ENCODE measurements at places on chromosomes 5 and 9.

DNA sequence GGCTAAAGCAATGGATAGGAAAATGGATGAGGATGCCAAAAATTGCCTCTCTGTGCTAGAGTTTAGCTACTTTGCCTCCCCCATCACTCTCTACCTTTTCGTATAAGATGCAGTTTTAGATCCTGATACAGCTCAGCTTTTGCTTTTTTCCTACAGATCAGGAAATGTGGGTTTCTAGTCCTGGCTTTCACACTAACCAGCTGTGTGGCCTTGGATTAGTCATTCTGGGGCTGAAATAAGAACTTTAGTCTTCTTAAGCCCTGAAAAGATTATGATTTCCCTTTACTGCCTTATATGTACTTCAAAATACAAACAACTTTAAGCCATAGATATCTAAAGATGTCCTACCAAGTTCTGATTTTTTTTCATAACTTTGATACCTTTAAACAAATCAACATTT is 116.4 kb downstream of the BAAT start:
- no peak for DNase-seq

GRCh38 chr9:3969590-3970260 is 330.1 kb downstream of the GLIS3 start:
- no peak for DNase-seq

- DNase-seq: no peak
These were observed 257.1 kb downstream of the FBXL7 start for GRCh38 chr5:15757103-15757502.

- DNase-seq: no peak
These were observed 135.0 kb downstream of the MVB12B start for GRCh38 chr9:126461608-126462007.

GRCh38 chr5:150931368-150931965 is 26.7 kb upstream of the ZNF300 start:
- no peak for DNase-seq

DNA sequence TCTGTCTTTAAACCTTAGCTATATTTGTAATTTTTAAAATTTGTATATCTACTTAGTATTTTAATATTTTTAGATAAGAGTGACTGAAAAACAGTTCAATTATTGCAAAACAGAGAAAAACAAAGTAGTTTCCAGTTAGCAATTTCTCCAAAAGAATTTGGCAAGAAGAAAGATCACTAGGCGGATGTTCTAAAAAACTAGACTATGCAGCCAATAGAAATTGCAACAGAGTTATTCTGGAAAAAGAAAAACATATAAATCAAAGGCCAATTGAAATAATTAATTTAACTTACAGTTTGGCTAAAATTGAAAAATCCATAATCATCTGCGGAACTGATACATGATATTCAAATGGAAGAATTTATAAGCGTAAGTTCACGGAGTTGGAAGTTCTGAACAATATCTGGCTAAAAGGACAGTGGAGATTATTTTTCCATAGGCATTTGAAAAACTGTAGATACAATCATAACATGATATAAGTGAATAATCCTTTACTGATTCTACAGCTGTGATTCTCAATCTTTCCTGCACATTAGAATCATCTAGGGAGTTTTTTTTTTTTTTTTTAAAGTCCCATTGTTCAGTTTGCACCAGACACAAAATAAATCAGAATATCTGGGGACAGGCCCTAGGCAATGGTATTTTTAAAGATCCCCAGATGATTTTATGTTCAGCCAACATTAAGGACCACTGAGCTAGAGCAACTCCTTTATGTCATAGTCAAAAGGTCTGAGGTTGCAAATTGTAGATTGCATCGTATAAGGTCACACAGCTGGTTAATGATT is 605.1 kb upstream of the DAB2 start:
- no peak for DNase-seq

DNA sequence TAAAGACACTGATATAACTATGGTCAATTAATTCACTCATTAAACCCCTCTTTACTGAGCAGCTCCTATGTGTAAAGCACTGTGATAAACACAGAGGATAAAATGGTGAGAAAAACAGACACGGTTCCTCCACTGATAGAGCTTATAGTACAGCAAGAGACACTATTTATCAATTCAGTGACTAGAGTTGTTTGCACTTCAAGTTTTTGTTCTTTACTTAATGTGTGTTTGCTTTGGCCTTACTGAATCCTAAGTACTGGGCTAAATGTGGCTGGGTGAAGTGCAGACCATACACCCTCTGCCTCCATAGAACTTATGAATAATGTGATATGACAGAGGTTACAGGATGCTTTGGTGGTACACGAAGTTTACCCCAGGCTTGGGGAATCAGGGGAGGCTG is 80.1 kb upstream of the ITGA1 start:
- DNase-seq: no peak

DNA sequence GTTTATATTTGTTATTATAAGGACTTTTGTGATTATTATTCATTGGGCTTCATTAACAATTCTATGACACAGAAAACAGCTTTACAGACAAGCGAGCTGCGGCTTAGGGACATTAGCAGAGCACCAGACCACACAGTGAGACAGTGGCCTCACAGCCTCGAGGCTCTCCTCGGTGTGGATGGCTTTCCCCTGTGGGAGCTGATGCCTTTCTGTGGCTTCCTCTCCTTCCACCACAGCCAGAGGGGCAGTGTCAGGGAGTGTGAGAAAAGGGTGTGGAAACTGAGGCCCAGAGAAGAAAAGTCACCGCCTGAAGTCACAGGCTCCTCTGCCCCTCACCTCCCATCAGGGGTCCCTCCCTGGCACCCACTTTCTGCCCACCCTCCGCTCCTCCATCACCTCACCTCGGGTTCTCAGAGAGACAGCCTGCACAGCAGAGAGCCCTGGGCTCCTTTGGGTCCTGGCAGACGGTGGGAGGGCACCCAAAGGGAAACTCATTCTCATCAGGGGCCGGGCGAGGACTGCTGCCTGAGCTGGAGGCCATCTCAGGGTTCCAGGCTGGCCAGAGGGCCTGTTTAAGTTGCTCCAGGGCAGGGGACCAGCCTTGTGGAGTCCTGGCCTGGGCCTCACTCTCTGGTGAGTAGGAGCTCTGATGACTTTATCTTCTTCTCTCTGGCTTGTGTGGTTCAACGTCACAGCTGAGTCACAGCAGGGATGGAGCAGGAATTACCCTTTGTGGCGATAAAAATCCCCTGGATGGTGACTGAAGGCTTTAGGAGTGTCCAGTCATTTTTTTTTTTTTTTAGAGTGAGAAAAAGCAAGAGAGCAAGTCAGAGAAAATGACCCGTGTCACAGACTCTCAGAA is 830 bp downstream of the TRAF1 start:
- DNase-seq: no peak

- no peak for DNase-seq
These were observed 33.2 kb downstream of the TNFSF8 start for GRCh38 chr9:114897196-114897595.

GRCh38 chr5:134328619-134329018 is 38.4 kb downstream of the CDKL3 start:
- no peak for DNase-seq

GRCh38 chr9:113522858-113523257 is 59.3 kb downstream of the RGS3 start:
- no peak for DNase-seq

DNA sequence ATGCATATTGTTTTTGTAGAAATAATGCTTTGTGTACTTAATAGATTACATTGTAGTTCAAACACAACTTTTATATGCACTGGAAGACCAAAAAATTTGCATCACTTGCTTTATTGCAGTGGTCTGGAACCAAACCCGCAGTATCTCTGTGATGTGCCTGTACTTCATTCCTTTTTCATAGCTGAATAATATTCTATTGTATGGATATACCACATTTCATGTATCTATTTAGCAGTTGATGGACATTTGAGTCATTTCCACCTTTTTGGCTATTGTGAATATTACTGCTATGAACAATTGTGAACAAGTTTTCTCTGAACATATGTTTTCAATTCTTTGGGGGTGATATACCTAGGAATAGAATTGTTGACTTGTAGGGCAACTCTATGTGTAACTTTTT is 40.1 kb downstream of the ITGA1 start:
- DNase-seq: no peak

DNA sequence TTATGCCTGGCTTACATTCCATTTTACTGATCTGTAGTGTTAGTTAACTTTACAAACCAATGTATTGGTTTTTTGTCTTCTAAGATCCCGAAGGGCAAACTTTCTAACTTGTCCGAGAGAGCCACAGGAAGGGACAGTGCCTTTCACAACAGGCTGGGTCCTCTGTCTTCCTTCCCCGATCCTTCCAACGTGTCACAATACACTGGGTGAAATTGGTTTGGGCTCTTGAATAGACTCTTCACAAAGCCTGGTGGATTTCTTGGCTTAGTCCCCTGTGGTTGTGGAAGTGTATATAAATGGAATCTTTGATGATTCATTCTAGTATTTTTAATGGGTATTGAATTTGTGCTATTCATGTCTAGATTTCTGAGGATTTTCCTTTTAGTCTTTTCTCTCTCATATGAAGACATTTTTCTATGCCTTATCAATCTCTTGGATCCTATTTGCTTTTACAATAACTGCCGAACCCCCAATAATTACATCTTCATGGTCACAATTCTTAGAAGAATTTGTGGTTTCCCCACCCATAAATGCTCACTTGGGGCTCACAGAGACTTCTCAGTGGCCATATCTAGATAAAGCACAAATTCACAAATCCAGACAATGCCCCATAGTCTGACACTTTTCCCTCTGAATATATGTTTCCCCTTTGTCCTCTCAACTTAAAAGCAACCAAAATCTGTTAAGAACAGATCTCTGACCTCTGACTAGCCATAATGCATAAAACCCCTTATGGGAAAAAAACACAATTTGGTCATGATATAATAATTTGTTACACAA is 107.7 kb downstream of the MTRR start:
- DNase-seq: no peak

- no peak for DNase-seq
These were observed 22.8 kb downstream of the OSTF1 start for GRCh38 chr9:75111019-75111622.

DNA sequence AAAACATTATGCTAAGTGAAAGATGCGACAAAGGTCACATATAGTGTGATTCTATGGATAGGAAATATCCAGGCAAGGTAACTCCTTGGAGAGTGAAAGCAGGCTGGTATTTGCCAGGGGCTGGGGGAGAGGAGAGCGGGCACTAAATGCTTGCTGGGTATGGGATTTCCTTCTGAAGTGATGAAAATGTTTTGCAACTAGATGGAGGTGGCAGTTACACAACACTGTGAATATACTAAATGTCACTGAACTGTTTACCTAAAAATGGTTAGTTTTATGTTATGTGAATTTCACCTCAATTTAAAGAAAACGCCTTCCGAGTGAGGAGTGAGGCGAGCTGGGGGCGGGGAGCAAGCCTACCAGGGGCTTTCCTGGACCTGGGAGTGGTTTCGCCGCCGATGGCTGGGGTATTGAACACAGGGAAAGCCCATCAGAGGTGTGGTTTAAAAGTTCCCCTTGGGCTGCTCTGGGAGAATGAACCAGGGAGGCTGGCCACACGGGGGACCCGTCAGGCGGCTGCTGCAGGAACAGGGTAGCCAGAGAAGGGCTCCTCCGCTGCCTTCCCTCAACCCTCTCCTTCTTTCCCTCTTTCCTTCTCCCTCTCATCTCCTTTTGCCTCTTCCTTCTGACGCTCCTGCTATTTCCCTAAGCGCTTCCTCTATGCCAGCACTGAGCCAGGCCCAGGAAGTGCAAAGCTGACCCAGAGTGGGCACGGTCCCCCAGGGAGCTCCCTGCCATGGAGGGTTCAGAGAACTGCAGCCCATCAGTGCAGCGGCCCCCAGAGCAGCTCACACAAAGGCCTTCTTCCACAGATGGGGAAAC is 4.9 kb downstream of the AKNA start:
- no peak for DNase-seq

GRCh38 chr9:109430231-109430630 is 67.9 kb downstream of the PTPN3 start:
- no peak for DNase-seq

DNA sequence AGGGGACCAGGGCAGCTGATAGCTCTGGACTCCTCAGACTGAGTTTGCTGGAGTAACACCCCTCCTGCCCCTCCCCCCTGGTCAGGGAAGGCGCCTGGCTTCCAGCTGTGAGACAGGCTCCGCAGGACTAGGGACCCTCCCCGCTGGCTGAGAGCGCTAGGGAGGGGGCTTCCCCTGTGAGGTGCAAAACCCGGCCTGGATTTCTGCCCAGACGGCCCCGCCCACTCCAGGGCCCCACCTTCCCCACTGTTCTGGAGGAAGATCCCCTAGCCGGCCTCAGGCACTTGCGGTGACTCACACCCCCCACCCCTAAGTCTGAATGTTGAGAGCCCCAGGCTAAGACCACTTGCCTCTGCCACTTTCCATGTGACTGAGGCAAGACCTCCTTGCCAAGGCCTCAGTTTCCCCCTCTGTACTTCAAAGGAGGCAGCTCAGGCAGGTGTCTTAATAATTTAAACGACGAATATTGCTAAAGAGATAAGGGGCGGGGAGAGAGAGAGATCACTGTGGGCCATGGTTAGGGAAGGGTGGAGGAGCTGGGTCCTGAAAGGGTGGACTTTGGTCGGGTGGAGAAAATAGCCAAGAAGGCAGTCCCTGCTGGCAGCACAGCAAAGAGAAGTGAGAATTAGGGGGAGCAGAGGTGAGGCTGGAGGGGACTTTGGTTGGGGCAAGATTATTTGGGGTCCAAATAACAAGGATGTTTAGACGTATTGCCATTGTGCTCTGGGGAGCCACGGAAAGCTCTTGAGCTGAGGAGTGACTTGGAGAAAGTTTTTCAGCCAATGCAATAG is 1.0 kb upstream of the DAB2IP start:
- DNase-seq: peak; percentile 95

DNA sequence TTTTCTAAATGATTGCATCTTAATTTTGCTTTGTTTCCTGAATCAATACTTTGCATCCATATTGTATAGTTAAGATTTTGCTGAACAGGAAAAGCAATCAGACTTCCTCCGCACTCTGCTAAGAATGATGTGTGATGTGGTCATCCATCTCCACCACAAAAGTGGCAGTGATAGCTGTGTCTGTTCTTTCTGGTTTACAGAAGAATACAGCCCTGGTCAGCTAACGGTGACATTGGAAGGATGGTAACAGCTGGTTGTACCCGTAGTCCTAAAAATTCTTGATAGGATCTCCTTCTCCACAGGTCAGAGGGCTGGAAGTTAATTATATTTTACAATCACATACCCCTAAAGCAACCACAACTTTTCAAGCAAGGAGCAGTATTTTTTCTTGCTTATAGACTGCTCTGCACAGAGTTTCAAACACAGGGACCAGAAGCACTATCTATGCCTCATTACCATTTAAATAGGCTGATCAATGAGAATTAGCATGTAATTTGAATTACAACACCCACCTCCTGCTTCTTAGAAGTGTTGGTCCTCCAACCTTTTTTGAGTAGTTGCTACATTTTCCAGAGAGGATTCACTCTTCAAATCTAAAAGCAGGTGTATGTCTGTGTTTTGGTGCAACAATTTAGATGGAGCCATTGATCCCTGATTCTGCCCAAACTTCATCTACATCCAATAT is 1191.9 kb upstream of the NUDT12 start:
- no peak for DNase-seq

DNA sequence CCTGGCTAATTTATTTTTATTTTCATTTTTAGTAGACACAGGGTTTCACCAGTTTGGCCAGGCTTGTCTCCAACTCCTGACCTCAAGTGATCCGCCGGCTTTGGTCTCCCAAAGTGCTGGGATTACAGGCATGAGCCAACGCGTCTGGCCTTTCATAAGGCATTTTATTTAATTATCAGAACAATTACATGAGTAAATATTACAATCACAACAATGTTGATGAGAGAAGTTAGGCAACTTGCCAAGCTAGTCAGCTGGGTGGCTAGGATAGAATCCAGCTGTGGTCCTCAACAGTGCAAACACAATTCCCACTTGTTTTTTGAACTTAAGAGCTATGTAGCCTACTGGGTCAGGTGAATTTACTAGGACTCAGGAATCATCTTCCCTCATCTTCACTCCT is 22.0 kb downstream of the C9orf57 start:
- no peak for DNase-seq

GRCh38 chr5:177349762-177350161 is 1.7 kb downstream of the LMAN2 start:
- DNase-seq: no peak
